ENCODE measurements at places on chromosomes 12 and 14. TPM values are rescaled to one million over a fixed set of nuclear protein-coding genes. Genes with fewer than 3 reads are reported as not detected.

GRCh38 chr14:95519699-95520098 is 3.2 kb upstream of the SYNE3 start:
- DNase-seq = no peak

- DNase-seq = no peak
Observed at GRCh38 chr12:95594136-95594535, 42.9 kb upstream of the USP44 start.

- DNase-seq = no peak
Observed at GRCh38 chr12:53046655-53047220, 3.1 kb upstream of the TNS2 start.

DNA sequence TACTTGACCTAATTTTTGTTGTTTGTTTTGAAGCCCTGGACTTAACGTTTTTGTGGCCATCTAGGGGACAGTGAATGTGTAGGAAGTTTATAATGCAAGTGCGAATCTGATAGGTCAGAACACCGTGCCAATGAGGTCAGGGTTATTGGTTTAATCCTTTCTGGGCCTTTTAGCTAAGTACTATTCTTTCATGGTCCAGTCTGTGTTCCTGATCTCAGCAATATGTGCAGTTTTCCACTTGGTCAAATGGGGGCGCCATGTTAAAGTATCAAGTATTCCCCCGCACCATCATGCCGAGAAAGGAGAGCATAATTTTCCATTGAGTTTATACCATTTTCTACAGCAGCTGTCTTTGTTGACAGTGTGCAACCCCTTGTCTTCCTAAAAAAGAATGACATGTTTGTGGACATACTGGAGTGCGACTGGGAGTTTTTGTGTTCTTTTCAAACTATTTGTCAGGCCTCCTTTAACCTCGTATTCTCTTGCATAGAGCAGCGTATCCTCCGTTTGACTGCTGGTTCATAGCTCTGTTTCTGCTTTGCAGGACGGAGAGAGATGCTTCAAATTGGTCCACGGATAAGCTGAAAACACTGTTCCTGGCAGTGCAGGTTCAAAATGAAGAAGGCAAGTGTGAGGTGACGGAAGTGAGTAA is 1.3 kb downstream of the AHSA1 start:
- peak; percentile 84 for DNase-seq

SERPINA12 gene
- not detected for total RNA-seq
